Ascending aorta (tissue), 2 donors: ENCODE measurements at places on chromosomes 3 and 15. TPM values are rescaled to one million over a fixed set of nuclear protein-coding genes. Genes with fewer than 3 reads are reported as not detected.

GRCh38 chr3:108346301-108347227 lies 50.2 kb downstream of the HHLA2 start:
- no peaks in the 10 kb centered on the region for H3K4me1 ChIP-seq
- H3K27ac ChIP-seq, result no peak overlapping the region
- no peak for DNase-seq
- H3K36me3 ChIP-seq, result no peaks in the 10 kb centered on the region

GRCh38 chr3:23129817-23130216 lies 73.3 kb upstream of the UBE2E2 start:
- H3K36me3 ChIP-seq, result no peaks in the 10 kb centered on the region
- no peak overlapping the region for H3K4me3 ChIP-seq
- no peaks in the 10 kb centered on the region for H3K27me3 ChIP-seq
- no peak for DNase-seq
- no peaks in the 10 kb centered on the region for H3K4me1 ChIP-seq

- no peaks in the 10 kb centered on the region for H3K4me1 ChIP-seq
- no peak for DNase-seq
- H3K4me3 ChIP-seq, result no peak overlapping the region
- H3K27me3 ChIP-seq, result no peaks in the 10 kb centered on the region
Measured at GRCh38 chr3:51198477-51198876, 186.6 kb upstream of the MANF start.

DNA sequence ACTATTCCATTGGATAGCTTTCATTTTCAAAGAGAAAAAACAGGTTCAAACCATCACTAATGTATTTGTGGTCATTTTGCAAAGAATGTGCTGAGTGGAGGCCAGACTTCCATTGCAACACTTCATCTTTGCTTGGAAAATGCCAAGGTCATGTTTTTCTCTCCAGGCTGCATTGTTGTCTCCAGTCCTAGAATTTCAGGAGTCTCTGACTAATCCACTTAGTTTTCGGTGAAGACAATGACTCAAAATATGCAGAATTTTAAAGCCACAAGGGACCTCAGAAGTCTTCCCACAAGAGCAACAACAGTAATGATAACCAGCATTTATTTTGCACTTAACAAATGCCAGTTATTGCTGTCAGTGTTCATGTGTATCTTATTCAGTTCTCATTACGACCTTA lies 277.0 kb downstream of the RYR3 start:
- no peak overlapping the region for H3K27ac ChIP-seq
- DNase-seq, result no peak
- H3K4me1 ChIP-seq, result no peaks in the 10 kb centered on the region
- H3K4me3 ChIP-seq, result no peak overlapping the region
- H3K27me3 ChIP-seq, result no peaks in the 10 kb centered on the region

- DNase-seq, result no peak
- H3K27me3 ChIP-seq, result no peaks in the 10 kb centered on the region
- H3K4me1 ChIP-seq, result no peaks in the 10 kb centered on the region
- H3K4me3 ChIP-seq, result no peak overlapping the region
- no peak overlapping the region for H3K27ac ChIP-seq
Measured at GRCh38 chr3:117480972-117481371, 771.4 kb downstream of the TUSC7 start.

DNA sequence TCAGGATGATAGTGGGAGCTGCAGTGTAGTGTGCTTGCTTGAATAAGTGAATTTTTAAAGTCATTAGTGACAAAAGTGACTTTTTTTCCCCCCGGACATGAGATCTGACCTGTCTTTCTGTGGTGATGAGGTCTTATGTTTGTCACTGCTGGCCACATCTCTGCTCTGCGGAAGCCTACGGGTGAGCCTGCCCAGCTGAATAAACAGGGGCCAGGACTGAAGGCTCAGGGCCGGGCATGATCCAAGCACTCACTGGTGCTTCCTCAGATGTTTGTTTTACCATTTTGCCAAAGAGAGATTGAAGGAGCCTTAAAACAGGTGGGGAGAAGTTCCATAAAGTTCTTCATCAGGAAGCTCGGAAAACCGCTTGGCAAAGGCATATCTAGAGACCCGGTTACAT lies 35.0 kb downstream of the RPL39L start:
- H3K27me3 ChIP-seq, result no peaks in the 10 kb centered on the region
- H3K36me3 ChIP-seq, result no peaks in the 10 kb centered on the region
- H3K4me1 ChIP-seq, result peaks cover 52% of the 10 kb centered on the region
- DNase-seq, result no peak
- peak overlapping the region; percentile 86 for H3K27ac ChIP-seq

DNA sequence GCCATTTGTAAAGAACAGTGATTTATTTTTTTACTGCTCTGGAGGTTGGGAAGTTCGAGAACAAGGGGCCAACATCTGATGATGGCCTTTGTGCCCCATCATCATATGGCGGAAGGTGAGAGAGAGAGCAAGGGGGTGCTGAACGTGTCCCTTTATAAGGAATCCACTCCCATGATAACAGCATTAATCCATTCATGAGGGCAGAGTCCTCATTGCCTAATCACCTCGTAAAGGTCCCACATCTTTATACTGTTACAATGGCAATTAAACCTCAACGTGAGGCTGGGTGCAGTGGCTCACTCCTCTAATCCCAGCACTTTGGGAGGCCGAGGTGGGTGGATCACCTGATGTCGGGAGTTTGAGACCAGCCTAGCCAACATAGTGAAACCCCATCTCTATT lies 8.3 kb downstream of the IL12A start:
- H3K4me1 ChIP-seq, result no peaks in the 10 kb centered on the region
- H3K36me3 ChIP-seq, result no peaks in the 10 kb centered on the region
- no peak for DNase-seq

DNA sequence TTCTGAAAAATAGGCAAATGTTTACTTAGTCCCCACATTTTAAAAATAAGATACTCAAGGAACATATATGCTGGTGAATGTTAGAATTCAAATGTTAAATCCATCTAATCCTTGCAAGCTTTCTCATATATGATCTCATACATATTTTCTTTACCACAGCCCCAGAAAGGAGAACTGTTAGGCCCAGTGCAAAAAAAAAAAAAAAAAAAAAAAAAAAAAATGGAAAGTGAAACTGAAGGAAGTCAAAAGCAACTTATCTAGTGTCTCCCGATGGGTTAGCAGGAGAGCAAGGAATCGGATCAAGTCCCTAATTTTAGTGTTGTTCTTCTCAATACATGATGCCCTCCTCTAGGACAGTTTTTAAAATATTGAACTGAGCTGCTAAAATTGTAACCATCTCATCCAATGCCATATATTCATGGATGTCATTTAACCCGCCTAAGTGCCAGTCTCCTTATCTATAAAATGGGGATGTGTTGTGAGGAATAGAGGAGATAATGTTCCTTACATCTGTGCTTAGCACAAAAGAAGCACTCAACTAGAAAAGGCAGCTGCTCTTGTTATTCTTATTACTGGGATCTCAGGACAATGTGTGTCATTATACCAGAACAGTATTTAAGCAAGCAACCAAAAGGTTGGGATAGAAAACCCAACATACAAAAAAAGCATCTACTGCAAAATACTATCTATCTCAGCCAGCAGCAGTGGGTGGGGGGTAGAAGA lies 279.7 kb downstream of the MAGI1 start:
- DNase-seq, result no peak
- peaks cover 4% of the 10 kb centered on the region for H3K4me1 ChIP-seq
- H3K27ac ChIP-seq, result no peak overlapping the region
- H3K36me3 ChIP-seq, result no peaks in the 10 kb centered on the region
- no peaks in the 10 kb centered on the region for H3K27me3 ChIP-seq
- H3K4me3 ChIP-seq, result no peak overlapping the region

DNA sequence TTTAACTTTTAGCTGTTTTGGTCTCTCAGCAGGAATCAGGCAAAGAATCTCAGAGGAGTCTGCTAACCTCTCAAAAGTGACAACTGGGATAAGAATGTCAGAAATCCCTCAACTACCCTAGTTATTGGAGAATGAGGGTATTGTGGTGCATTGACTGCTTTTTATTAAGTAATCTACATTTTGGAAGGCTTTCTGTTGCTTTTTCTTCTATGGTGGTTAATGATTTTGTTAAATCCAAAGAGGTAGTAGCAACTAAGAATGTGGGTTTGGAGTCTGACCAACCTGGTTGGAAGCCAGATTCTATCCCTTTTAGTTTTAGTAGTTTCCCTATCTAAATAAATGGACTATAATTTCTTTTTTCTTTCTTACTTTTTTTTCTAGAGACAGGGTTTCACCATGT lies 94.7 kb upstream of the RNF7 start:
- no peaks in the 10 kb centered on the region for H3K36me3 ChIP-seq
- H3K27ac ChIP-seq, result no peak overlapping the region
- no peaks in the 10 kb centered on the region for H3K27me3 ChIP-seq
- H3K4me3 ChIP-seq, result no peak overlapping the region

- peaks cover 67% of the 10 kb centered on the region for H3K4me1 ChIP-seq
- DNase-seq, result peak; percentile 70
- H3K36me3 ChIP-seq, result no peaks in the 10 kb centered on the region
Measured at GRCh38 chr3:125043599-125044151, 12.1 kb downstream of the HEG1 start.

- no peaks in the 10 kb centered on the region for H3K36me3 ChIP-seq
- H3K4me1 ChIP-seq, result no peaks in the 10 kb centered on the region
- H3K4me3 ChIP-seq, result no peak overlapping the region
- no peak for DNase-seq
- H3K27me3 ChIP-seq, result no peaks in the 10 kb centered on the region
Measured at GRCh38 chr3:87268646-87269211, 7.7 kb downstream of the POU1F1 start.

DNA sequence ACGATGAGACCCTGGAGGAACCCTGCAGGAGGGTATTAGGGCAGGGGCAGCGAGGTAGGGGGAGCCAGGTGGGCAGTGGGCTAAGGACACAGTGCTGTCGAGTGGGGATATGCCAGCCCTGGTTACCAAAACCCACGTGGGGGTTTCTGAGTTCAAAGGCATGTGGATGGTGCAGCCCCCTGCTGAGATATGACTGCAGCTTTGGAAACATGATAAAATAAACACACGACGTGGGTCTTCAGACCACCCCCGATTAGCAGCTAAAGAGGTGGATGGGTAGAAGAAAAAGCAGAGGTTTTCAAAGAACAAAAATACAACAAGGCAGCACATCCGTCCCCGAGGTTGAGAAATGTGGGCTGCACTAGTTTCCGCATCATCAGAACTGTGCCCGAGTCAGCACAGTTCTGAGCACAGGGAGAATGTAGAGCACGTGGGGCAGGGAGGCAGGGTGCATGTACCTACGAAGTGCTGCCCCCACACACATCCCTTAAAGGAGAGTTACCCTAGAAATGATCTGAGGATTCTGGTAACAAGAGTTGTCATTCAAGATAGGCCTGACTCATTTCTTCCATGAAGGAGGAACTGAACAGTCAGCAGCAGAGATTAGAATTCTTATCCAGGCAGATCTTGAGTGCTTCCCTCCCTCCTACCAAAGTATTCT lies 121.3 kb downstream of the RPLP1 start:
- no peak for DNase-seq
- H3K27ac ChIP-seq, result no peak overlapping the region
- H3K27me3 ChIP-seq, result no peaks in the 10 kb centered on the region
- peaks cover under 1% of the 10 kb centered on the region for H3K4me1 ChIP-seq
- H3K4me3 ChIP-seq, result no peak overlapping the region

DNA sequence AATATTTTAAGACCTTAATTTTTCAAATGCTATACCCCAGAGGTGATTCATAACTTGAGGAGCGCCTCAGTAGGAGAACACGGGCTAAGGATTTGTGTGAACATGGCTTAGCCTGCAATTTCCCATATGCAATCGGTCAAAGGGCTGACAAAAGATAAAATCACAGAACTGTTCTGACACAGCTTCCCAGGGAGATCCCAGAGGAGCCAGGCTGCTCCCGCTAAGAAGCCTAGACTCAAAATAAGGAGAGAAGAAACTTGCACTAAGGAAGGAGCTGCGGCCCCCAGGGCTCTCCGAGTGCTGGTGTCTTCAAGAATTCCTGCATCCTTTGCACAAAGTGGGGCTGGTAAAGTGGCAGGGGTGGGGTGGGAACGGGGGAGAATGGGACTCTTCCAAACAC lies 106.3 kb upstream of the DLG1 start:
- no peaks in the 10 kb centered on the region for H3K36me3 ChIP-seq
- DNase-seq, result no peak
- no peak overlapping the region for H3K27ac ChIP-seq
- no peaks in the 10 kb centered on the region for H3K27me3 ChIP-seq
- no peak overlapping the region for H3K4me3 ChIP-seq
- no peaks in the 10 kb centered on the region for H3K4me1 ChIP-seq

DNA sequence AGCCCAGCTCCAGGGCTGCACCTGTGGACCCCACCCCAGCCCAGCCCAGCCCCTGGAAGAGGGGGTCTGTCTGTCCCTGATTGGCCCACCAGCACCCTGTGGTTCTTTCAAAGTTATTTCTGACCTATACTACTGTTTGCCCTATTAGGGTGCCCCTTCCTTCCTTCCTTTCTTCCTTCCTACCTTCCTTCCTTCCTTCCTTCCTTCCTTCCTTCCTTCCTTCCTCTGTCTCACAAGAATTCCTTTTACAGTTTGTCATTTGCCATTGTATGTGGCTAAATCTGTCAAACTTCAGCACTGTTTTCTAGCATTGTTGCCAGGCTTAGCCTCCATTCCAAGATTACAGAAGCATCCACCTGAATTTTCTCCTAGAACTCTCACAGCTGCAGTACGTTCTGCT lies 66.9 kb downstream of the KLF15 start:
- no peaks in the 10 kb centered on the region for H3K4me1 ChIP-seq
- no peak overlapping the region for H3K4me3 ChIP-seq
- H3K27me3 ChIP-seq, result no peaks in the 10 kb centered on the region
- no peak overlapping the region for H3K27ac ChIP-seq
- DNase-seq, result no peak

DNA sequence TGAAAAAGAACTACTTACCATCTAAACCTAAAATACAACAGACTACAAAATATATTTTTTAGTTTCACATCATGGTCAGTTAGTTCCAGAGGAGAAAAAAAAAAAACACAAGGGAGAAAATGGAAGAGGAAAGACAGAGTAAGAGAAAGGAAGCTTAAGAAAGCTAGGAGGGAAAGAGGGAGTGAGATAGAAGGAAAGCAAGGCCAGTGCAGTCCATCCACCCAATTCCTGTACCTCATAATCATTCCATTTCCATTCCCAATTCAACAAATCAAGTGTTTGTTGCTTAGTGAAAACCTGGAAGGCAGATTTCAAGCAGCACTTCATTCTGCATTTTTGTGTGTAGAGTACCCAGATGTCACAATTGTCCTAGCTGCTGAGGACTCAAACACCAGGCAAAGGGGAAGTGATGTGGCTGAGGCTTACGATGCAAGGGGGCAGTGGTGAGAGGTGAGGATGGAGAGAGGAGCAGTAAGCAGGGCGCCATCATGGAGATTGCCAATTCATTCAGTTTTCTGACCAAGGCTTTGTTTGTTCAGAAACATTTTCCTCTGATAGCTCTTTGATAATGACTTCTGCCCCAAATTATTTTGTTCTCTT lies 83.6 kb upstream of the GSK3B start:
- H3K27me3 ChIP-seq, result no peaks in the 10 kb centered on the region
- peak overlapping the region; percentile 62 for H3K27ac ChIP-seq
- DNase-seq, result no peak
- no peak overlapping the region for H3K4me3 ChIP-seq

ABCF3 gene
- total RNA-seq, result 93.3 TPM
